ENCODE measurements at places on chromosomes 7 and 10.

- DNase-seq: no peak
Measured at GRCh38 chr7:130595986-130596385, 72.6 kb downstream of the COPG2 start.

DNA sequence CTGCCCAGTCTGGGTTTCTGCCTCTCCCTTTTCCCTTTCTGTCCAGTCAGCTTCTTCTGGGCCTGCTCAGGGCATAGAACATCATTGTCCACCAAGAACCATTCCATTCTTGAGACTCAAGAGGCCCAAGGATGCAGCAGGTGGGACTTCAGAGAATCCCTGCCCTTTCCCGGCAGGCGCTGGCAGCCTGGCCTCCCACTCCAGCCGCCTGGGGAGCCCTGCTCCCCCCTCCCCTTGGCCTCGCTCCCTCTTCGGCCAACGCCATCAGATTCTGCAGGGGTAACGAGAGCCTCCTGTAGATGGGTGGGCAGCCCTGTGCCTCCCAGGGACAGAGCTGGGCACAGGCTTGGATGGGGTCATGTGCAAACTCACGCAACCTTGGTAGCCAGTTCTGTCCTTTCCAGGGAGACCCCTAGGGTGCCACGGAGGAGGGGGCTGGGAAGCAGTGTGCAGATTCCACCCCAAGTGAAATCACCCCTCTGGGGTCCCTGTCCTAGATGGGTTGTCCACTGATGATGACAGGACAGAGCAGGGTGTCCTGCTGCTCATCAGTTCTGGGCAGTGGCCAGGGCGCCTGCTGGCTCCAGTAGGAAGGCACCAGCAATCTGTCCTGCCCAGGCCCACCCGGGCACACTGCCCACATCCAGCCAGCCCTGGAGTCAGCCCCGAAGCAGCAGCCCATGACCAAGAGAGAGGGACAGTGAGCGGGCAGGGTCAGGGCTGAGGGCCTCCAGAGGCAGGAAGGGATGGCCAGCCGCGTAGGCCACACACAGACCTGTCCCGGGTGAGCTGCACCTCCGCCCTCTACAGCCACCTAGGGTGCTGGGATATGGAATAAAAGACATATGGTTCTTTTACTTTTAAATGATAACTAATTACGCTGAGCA, 47.7 kb downstream of the RASGEF1A start:
- DNase-seq: no peak

DNA sequence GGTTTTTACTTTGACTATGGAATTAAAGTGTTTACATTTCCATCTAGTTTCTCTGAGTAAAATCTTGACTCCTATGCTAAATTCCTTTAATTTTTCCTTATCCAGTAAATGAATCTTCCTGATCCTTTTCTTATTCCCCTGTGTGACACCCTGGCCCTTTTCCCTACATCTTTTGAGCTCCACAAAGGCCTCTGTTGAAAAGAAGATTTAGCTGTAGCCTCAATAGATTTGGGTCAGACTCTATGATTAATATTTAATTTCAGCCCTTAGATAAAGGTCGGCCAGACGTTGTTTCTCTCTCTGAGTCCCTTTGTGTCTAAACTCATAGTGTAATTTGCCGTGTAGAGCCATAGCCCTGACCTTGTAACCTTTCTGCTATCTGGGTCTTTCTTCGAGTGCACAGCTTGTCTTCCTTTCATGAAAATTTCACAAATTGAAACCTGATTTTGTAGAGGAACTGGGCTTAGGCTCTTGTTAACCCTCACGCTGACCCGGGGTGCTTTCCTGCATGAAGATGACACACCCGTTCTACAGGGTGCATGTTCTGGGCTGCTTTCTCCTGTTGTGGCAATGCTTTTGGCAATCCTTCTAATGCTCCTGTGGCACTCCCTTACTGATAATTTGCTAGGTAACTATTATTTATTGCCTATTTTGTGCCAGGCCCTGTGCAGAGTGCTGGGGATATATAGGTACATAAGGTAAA, 21.2 kb downstream of the LSMEM1 start:
- DNase-seq: no peak

- DNase-seq: no peak
Measured at GRCh38 chr10:35546824-35547225, 58.3 kb upstream of the GJD4 start.

Measured in stimulated activated naive CD4-positive, alpha-beta T cell (primary cell).